Fibroblast of pulmonary artery (primary cell): ENCODE measurements at places on chromosomes 12 and 14.

GRCh38 chr14:33806905-33807304, 144.0 kb downstream of the EGLN3 start:
- no peak for DNase-seq

- no peak for DNase-seq
These were observed at the start of gene GNB3 for GRCh38 chr12:6840761-6841515. TSS of gene GNB3 (plus strand) at chr12:6840925. CDS start at chr12:6841288, 363 bp downstream.

GRCh38 chr12:6939191-6939540, 4.5 kb upstream of the RNU7-1 start:
- no peak for DNase-seq

DNA sequence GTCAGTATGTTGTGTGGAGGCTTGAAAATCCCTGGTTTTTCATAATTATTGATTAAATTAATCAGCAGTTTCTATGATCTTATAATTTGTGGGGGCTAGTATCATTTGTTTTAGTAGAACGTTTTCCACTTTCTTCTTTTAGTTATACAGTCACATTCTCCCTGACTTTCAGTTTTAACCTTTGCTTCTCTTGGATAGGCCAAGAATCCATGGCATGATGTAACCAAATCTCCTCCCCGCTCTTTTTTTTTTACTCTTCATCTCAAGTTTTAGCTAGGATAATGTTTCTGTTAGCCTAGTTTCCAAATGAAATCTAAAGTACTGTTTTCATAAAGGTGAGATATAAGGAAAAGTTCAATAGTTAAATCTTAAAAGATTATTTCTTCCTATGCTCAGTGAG, 106.5 kb downstream of the TMEM117 start:
- no peak for DNase-seq

GRCh38 chr14:101383737-101384338, 177.5 kb upstream of the DIO3 start:
- no peak for DNase-seq
